ENCODE measurements at places on chromosomes 7 and 10.

DNA sequence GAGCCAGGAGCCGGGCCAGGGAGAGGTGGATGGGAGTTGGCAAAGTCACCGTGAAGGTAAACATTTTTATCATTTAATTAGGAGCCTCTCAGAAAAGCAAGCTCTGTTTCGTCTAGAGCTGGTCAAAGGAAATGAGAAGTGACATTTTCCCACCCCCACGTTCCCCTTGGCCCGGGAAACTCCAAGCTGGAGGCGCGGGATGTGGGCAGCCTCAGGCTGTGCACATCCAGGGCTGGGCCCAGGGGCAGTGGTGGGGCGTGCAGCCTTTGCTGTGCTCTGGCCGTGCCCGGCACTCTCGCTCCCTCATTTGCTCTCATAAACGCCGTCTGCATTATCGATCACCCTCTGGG lies 135.6 kb upstream of the RET start:
- no peak for DNase-seq

GRCh38 chr7:95545007-95545615 lies 51.2 kb downstream of the PDK4 start:
- DNase-seq = no peak

- DNase-seq = no peak
Measured at GRCh38 chr10:100980311-100980710, 7.0 kb downstream of the MRPL43 start.

GRCh38 chr7:142381727-142382390 lies 124.0 kb upstream of the PRSS58 start:
- DNase-seq = no peak

- DNase-seq = no peak
Measured at GRCh38 chr7:15218261-15218660, 315.7 kb upstream of the DGKB start.

GRCh38 chr7:101172005-101172853 lies 6.9 kb upstream of the VGF start:
- DNase-seq = no peak

DNA sequence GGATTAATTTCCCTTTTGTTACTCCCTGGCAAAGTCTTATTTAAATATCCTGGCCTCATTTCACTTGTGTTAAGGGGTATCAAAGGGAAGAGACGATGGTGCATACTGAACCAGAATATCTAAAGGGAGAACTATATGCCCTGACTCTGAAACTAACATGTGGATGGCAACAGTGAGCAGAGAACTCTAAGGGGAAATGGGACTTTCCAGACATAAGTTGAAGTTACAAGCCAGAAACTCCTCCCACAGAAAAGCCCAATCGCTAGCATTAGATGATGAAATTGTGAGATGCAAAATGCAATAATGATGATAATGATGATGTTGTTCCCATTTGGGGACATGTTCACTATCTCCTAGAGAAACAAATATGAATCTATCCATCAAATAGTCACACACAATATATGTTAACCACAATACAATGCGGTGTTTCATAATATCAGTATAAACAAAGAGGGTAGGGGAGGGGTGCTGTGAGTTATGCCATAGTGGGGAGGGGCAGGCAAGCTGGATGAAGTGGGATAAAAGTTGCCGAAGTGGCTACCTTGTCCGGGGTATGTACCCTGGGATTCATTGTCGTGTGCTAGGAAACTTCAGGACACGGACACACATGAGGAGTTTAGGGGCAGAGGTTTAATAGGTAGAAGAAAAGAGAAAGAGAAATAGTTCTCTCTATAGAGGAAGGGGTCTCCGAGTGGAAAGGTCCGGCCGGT lies 37.1 kb downstream of the TMEM229A start:
- DNase-seq = no peak

DNA sequence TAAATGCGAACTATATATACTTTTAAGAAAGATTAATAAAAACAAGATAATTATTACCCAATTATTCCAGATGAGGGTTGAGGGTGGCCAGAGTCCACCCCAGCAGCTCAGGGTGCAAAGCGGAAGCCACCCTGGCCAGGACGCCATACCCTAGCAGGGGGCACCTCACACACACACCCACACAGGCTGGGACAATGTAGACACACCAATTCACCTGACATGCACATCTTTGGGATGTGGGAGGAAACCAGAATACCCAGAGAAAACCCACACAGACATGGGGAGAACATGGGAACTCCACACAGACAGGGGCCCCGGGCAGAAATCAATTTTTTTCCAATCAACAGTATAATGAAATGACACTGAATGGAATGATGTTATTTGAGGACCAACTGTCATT lies 86.0 kb downstream of the RTKN2 start:
- no peak for DNase-seq

GRCh38 chr7:51080622-51081269 lies 235.9 kb downstream of the COBL start:
- DNase-seq = no peak

DNA sequence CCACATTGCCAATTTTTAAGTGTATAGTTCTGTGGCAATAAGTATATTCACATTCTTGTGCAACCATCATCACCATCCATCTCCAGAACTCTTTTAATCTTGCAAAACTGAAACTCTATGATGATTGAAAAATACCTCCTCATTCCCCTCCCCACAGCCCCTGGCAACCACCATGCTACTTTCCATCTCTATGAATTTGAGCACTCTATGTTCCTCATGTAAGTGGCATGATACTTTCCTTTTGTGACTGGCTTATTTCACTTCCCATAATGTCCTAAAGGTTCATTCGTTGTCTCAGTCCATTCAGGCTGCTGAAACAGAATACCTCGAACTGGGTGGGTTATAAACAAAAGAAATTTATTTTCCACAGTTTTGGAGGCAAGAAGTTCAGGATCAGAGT lies 23.4 kb upstream of the EGR2 start:
- DNase-seq = no peak

DNA sequence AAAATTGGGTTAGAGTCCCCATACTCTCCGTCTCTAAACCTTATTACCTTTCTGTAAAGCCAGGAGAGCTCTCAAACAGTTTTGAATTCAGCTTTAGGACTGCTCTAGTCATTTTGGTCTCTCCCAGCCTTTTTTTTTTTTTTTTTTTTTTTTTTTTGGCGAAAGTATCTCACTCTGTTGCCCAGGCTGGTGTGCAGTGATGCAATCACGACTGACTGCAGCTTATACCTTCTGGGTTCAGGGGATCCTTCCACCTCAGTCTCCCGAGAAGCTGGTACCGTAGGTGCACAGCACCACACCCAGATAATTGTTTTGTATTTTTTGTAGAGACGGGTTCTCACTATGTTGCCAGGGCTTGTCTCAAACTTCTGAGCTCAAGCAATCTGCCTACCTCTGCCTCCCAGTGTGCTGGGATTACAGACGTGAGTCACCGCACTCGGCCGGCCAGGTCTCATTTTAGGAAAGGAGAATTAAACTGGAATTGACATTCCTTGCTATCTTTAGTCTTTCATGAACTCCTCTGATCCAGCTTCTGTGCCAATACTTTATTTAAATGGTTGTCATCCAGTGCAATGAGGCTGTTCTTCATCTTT lies 31.4 kb upstream of the RSU1 start:
- no peak for DNase-seq

DNA sequence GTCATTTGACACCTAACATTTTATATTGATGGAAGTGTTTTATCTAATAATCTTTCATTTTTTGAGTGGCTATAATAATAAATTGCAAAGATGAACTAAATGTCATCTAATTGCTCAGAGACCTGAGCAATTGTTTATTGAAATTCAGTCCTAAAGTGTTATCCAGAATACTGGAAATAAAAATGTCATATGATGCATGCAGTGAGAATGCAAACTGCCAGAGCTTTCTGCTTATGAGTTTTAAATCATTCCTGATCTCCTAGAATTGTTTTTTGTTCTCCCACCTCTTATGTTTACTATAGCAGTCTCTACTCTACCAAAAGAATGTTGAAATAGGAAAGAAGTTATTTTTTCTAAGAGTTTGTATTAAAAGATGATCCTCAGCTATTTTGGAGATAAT lies 116.7 kb downstream of the FOXP2 start:
- no peak for DNase-seq

- DNase-seq = no peak
Measured at GRCh38 chr7:19106241-19107080, 11.0 kb downstream of the TWIST1 start.

DNA sequence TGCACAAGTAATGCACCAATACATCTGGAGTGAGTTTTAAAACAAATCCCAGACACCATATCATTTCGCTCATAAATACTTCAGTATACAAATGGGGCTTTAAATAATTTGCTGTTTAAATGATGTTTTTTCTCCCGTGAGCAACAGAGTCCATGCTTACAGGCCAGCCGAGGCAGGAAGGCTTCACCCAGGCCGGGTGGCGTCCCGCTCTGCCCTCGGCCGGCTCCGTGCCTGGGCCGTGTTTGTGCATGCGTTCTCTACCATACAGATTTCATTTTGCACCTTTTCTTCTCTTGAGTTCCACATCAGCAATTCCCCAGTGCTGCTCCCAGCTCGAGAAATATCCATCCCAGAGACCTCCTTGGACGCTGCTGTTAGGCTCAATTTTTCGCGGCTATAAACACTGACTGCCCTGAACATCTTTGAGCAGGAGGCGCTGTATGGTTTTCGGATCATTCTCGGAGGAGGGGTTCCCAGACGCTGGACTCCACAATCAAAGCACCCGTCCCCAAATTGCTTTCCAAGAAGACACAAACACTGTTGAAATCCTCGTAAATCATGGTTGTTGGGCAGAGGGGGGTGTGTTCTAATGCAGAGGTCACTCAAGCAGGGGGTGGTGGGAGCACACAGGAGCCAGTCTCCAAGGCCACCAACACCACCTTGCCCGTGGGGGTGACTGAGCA lies 91.6 kb downstream of the MICALL2 start:
- no peak for DNase-seq

DNA sequence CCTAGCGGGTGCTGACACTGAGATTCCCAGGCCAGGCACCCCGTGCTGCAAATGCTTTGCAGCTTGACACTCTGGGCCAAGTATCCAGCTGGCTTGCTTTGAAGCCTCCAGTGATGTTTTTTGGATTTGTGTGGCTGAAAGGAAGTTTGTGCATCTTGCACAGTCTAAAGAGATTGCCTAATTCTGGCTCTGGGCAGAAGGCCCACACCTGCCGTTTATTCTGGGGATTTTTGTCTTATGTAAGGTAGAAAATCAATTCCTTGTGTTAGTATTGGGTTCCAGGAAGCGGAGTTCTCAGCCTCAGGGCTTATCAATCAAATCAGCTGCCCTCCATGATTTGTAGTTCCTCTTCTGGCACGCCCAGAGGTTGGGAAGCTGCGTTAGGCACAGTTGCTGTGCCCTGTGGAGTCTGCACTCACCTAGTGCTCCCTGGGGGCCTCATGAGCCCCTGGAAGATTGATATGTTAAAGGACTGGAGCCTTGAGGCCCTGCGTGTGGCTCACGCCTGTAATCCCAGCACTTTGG lies 8.4 kb upstream of the PURB start:
- DNase-seq = no peak

DNA sequence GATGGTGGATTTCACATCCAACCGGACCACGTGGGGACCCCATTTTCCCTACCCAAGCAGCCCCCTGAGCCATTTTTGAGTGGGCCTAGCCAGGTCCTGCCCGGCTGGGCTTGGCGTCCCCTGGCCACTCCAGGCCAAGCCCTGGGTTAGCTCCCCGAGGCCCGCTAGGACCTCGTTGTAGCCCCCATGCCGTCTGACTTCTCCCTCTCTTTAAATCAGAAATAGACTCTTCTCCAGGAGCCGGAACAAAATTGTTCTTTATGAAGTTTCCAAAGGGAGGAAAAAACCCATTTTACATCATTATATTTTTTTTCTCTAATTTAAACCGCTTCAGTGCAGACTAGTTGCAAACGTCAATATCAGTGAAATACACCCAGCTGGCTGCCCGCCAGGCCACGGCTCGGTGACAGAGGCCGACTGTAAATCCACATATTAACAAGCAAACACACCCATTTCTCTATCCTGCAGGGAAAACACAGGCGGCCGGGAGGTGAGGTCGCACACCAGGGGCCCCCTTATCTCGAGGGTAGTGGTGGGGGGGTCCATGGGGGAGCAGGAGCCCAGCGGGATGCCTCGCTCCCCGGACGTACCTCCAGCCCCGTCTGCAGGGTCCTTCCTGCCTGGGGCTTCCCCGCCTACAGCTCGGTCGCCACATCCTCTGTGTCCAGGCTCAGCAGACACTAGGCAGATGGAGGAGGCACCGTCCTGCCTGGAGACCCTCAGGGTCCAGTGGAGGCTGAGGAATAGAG lies 72.7 kb downstream of the ELFN1 start:
- DNase-seq = no peak

GRCh38 chr7:32212321-32212720 lies 142.1 kb upstream of the PDE1C start:
- DNase-seq = no peak

GRCh38 chr10:93715345-93715744 lies 13.0 kb upstream of the FRA10AC1 start:
- DNase-seq = no peak

- no peak for DNase-seq
Measured at GRCh38 chr10:85433248-85433647, 933.3 kb downstream of the GRID1 start.

DNA sequence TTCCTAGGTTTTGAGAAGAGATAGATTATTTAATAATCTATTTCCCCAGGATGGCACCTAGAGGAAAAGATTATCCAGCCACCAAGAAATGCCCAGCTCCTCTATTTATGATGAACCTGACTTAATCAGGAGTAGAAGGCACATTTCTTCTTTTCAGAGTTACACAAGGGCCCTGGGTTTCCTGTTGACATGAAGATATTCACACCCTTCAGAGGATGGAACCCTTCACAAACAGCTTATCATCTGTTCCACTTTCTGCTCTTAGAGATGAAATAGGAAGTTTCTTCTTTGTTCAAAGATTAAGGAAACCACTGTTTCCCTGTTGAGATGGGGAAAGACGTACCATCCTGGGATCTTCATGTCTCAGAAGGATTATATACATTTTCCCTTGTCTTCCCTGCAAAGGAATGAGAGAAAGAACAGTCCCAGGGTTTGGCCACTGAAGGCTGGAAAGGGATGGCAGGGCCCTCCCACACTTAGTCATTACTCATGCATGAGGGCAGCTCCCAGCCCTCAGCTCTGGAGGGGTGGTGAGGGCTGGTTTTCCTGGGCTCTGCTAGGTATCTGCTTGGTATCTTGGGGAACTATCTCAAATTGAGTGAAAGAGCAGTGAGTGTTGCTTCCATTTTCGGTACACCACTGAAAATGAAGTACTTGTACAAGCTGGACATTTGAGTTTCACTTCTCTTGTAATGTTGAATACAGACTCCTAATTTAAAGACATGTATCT lies 64.0 kb downstream of the MTPAP start:
- DNase-seq = no peak

DNA sequence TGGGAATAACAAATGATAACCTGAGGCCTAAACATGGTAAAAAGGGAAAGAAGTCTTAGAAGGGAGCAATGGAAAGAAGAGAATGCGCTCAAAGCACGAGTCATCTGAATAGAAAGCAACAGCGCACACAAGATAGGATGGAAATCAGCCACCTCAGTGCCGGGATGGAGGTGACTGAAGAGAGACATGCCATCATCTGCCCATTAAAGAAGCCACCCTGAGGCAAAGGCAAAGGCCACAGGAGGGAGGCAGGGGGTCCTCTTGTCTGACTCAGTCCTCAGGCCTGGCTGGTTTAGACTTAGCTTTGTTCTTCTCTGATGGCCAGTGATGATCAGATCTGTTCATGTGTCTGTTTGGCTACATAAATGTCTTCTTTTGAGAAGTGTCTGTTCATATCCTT lies 180.6 kb downstream of the CHCHD3 start:
- DNase-seq = no peak
